ENCODE measurements at places on chromosomes 11 and 22.

DNA sequence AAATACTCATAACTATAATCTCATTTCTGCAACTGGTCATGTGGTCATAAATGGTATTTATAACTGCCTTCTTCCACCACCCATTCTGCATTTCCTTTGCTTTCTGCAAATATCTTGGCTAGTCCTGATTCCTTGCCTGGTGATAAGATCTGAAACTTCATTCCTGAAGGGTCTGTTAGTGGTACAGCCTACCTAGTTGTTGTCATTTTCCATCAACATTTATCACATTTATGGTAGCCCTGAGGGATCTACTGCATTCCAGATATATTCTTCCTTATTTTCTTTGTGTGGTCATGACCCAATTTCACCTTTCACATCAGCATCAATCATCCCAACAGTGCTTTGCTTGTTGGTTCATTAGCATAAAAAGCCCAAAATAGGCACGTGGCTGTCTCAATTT lies 50.1 kb downstream of the DDX6 start:
- DNase-seq, result no peak

DNA sequence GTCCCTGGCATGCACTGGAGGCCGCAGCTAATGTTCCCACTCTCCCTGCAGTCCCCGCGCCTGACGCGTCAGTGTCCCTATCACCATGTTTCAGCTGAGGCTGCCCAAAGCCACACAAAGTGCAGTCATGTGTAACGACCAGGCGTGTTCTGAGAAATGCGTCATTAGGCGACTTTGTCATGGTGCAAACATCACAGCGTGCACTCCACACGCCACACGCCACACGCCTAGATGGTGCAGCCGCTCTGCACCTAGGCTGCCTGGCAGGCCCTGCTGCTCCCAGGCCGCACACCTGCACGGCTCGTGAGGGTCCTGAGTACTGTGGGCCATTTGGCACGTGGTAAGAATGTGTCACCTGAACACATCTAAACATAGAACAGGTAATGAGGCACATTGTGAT lies 2.4 kb downstream of the CRELD2 start:
- DNase-seq, result no peak

DNA sequence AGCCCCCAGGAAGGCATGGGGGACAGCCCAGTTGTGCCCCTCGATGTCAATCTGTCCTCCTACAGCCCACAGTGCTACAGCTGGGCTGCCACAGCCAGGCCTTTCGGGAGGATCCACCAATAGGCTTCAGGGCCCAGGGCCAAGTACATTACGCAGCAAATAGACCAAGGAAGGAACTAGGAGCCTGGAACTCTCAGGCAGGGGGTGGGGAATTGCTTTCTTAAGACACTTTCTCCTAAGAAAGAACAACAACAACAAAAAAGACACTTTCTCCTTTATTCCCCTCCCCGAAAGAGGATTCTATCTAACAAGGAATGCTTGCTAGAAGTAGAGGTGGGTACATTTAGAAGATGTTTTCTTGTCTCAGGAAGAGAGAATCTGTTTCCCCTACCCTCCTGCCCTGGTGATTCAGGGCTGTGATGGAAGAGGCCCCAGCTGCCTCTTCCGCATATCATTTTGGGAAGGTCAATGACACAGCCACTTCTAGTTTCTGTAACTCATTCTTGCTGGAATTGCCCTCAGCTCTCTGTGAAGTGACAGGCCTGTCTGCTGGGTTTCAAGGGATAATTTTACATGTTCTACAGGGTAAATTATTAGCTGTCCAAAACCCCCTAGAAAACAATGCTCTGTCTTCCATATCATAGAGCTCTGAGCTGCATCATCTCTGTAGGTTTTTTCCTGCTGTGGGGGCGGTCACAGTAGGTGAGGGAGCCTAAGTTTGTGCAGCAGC lies 6.0 kb upstream of the MALAT1 start:
- no peak for DNase-seq

DNA sequence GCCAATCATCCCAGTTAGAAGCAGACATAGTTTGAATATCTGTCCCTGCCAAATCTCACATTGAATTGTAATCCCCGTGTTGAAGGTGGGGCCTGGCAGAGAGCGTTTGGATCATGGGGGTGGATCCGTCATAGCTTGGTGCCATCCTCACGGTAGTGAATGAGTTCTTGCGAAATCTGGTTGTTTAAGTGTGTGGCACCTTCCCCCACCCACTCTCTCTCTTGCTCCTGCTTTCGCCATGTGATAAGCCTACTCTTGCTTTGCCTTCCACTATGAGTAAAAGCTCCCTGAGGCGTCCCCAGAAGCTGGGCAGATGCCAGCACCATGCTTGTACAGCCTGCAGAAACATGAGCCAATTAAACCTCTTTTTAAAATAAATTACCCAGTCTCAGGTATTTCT lies 5.0 kb upstream of the CCDC81 start:
- DNase-seq, result no peak

GRCh38 chr22:24379536-24379935 lies 47.9 kb upstream of the ADORA2A start:
- DNase-seq, result no peak

Measured in T47D (cell line).